ENCODE measurements at places on chromosomes 2 and 18.

DNA sequence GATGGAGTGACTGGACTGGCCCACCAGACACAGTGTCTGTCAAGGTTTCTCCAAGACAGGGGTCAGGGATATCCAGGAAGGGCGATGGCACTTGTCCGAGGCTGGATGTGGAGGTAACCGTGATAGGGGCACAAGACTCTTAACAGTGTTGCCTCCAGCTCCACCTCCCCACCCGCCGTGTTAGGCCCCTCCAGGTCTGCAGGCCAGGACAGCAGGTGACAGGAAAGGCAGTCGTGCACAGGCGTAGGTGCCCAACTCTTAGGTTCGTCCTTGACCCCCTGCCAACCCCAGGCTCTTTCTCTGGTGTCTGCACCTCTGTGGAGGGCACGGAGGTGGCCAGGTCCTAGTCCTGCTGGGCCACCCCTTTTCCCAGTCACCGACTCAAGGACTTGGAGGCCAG lies 10.1 kb downstream of the ITM2C start:
- DNase-seq: no peak

GRCh38 chr2:27689424-27689823 lies 25.7 kb downstream of the SLC4A1AP start:
- no peak for DNase-seq

DNA sequence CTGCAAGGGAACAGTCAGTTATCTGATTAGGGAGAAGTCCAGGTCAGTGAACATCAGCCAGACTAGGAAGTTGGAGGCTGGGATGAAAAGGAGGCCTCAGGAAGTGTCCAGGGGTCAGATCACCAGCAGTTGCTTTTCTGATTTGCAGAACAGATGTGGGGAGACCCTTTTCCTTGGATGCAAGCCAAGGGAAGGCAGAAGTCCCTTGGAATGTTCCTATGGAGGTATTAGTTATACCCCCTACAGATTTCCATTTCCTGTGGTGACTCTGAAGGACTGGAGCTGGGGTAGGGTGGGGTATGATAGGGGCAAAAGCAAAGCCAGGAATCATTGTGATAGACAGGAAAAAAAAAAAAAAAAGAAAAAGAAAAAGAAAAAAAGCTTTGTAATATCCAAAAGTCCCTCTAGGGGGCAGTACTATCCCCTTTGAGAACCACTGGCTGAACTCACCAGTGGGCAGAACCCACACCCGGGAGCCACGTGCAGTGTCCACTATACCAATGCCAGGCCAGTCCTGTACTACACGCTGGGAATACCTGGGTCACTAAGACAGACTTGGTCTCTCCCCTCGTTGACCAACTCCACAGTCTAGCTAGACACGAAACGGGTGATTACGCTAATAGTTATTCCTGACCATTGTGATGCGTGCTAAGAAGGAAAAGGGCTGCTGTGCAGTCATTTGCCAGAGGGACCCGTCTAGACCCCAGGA lies 7.4 kb downstream of the DYSF start:
- no peak for DNase-seq

DNA sequence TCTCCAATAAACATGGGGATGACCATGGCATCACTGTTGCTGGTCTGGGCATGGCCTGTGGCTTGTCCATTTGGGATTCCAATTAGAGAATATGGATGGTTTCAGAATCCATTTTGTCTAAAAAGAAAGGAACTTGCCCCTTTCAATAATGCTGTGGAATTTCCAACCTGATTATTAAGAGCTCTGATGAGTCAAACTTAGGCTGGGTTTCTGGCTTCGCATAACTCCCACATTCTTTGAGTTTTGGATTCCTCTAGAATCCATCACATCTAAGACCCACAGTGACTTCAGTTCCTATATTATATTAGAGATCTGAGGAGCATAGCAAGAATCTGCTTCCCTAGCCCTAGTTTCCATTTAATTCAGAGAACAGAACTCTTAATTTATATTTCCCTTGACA lies 531.5 kb downstream of the TNS1 start:
- DNase-seq: no peak

Measured in activated CD4-positive, alpha-beta T cell treated with anti-CD3 and anti-CD28 coated beads, Interleukin-2, Interleukin-4, amounts not matched to agents 100 ng/mL and 50 ng/mL, durations not matched to agents 16 hours and 8 hours (primary cell).